ENCODE measurements at places on chromosomes 16 and 17.
A peak's percentile ranks its signal among the peaks of the same experiment; 100 is the strongest.

GRCh38 chr17:76452660-76453430, at the start of gene UBE2O:
Gene UBE2O, minus strand, starts transcription at chr17:76453152. Its CDS starts 11 bp downstream, at chr17:76453141.
- DNase-seq, result peak; percentile 82

GRCh38 chr17:17372856-17373520, 69.8 kb downstream of the NT5M start:
- no peak for DNase-seq

GRCh38 chr17:56913353-56913866, 439 bp downstream of the TRIM25 start:
- DNase-seq, result no peak

DNA sequence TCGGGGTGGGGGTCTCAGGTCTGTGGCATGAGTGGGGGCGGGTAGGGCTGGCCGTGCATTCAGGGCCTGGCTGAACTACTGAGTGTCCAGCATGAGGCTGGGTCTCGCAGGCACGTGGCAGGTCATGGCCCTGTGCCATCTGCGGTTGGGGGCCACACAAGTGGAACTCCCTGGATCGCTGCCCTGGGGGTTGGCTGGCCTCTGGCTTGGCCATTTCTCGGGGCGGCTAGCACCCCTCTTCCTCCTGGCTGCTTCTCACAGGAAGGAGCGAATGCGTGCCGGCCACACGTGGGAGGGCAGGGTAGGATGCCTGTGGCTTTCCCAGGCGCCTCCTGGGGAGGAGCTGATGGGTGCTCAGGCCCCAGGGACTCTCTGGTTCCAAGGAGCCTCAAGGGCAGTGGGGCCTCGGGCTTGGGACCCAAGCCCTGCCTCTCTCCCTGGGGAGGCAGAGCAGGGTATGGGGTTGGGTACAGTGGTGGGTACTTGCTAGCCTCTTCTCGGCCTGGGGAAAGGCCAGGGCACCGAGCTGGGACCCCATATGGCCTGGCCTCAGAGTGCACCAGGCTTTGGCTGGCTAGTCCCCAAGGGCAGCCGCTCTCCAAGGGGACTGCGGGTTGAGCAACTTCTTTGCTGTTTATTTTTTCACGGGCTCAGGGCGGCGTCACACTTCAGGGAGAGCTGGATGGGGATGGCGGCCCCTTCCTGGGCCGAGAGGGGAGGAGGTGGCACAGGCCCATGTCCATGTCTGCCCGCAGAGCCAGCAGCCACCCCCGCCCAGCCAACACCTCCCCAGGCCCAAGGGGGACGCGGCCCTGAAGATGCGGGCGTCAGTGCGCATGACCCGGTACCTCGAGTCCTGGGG, 37.5 kb downstream of the ADCY7 start:
- DNase-seq, result no peak

- no peak for DNase-seq
Observed at GRCh38 chr17:17822189-17822588, 14.6 kb downstream of the SREBF1 start.
